Fibroblast of the aortic adventitia (primary cell): ENCODE measurements at places on chromosomes 16 and 17.

- peak; percentile 36 for DNase-seq
These were observed 228.6 kb downstream of the ZFHX3 start for GRCh38 chr16:72819345-72819744.

DNA sequence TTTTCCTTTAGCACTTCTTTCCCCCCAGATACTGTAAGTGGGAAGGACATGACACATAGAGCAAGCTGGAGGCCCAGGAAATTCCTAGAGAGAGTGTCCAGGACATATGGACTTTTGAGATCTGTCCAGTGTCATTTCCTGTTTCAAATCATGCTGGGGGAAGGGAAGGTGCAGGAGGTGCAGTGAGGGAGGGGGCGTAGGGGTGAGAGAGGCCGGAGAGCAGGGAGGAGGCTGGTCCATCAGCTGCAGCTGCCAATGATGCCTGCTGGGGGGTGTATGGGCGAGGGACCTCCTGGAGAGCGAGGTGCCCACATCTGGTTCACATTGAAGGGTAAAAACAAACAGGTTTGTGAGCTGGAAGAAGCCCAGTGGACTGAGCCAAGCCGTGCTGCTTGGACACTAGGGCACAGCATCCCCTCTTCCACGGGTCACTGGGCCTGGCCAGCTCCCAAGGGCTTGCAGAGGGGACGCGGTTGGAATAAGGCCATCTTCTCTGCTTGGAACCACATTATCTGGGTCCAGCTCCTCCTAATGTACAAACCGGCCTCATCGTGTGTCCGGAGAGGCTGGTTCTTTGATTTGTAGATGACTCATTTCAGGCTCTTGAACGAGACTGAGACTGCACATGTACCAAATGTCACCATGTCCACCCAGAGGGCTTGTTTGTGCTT, 70.4 kb upstream of the SMURF2 start:
- DNase-seq = peak; percentile 86

- DNase-seq = peak; percentile 61
These were observed 5.9 kb upstream of the UBE2O start for GRCh38 chr17:76458580-76459490.

DNA sequence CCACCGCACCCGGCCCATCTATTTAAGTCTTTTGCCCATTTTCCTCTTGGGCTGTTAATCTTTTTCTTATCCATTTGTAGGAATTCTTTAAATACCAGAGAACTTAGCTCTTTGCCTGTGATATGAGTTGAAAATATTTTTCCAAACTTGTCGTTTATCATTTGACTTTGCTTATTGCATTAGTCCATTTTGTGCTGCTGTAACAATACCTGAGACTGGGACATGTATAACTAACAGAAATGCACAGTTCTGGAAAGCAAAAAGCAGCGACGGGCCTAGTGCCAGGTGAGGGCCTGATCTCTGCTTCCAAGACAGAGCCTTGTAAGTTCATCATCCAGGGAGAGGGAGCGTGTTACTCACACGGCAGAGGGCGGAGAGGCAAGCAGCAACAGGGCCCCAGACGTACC, 25.6 kb upstream of the BHLHA9 start:
- peak; percentile 83 for DNase-seq

DNA sequence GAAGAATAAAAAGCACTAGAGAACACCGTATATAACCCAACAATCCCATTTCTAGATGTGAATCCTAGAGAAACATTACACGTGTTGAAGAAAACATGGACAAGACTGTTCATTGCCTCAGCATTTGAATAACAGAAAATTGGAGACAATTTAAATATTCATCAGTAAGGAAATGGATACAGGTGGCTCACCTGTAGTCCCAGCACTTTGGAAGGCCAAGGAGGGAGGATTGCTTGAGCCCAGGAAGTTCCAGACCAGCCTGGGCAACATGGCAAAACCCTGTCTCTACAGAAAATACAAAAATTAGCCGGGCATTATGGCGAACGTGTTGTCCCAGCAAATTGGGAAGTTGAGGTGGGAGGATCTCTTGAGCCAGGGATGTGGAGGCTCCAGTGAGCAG, 2.7 kb upstream of the ATAD5 start:
- no peak for DNase-seq

DNA sequence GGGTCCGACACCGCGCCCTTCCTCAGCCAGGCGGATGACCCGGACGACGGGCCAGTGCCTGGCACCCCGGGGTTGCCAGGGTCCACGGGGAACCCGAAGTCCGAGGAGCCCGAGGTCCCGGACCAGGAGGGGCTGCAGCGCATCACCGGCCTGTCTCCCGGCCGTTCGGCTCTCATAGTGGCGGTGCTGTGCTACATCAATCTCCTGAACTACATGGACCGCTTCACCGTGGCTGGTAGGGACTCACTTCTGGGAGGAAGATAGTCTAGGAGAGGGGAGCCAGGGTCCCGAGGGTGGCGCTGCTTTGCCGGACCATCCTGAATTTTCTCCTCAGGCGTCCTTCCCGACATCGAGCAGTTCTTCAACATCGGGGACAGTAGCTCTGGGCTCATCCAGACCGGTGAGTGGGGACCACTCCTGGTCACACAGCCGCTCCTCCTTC, 601 bp downstream of the SPNS1 start:
- no peak for DNase-seq

GRCh38 chr16:70162041-70162451, 11.5 kb upstream of the CLEC18C start:
- DNase-seq = peak; percentile 45

DNA sequence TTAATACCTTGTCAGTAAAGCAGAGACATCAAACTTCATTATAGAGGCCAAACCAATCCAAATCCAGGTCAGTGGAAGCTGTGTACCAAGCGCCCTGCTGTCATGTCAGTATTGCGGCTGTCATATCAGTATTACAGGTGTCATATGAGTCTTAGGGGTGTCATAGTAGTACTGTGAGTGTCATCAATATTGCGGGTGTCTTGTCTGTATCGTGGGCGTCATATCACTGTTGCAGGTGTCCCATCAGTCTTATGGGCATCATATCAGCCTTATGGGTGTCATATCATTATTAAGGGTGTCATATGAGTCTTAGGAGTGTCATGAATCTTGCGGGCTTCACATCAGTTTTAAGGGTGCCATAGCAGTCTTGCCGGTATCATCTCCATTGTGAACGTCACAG, 6.0 kb upstream of the PRDM7 start:
- no peak for DNase-seq

GRCh38 chr16:27164352-27164751, 39.0 kb upstream of the KDM8 start:
- DNase-seq = peak; percentile 71

GRCh38 chr17:18191967-18192366, 8.3 kb downstream of the ALKBH5 start:
- no peak for DNase-seq
